ENCODE measurements at places on chromosomes 11 and 22. TPM values are rescaled to one million over a fixed set of nuclear protein-coding genes. Genes with fewer than 3 reads are reported as not detected.

DNA sequence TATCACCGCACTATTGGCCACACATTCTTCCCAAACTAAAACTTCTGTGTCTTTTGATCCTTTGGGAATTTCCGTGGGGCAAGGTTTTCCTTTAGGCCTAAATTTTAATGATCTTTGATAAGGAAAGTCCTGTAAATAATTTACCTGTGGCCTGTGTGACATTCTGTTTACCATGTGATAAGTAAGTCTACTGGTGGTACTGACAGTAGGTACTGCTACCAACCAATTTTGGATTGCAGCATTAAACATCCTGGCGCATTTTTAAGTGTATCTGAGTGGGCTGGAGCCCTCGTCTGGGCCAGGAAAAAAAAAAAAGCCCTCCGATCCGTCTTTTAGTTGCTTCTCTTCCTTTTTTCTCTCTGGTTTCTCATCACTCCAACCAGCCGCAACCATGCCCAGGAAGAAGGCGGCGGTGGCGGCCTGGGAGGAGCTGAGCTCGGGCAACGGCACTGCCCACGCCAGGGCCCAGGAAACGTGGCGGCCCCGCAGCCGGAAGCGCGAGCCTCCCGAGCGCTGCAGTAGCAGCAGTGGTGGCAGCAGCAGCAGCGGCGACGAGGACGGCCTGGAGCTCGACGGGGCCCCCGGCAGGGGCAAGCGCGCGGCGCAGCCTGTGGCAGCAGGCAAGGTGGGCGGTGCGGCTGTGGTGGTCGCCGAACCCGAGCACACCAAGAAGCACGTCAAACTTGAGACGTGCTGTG lies 33.6 kb downstream of the ASRGL1 start:
- no peaks in the 10 kb centered on the region for H3K27me3 ChIP-seq
- no peaks in the 10 kb centered on the region for H3K4me1 ChIP-seq
- H3K36me3 ChIP-seq, result no peaks in the 10 kb centered on the region
- DNase-seq, result no peak
- no peak overlapping the region for H3K4me3 ChIP-seq

GRCh38 chr11:59247531-59248227 lies 35.0 kb upstream of the MPEG1 start:
- no peak overlapping the region for H3K27ac ChIP-seq
- H3K27me3 ChIP-seq, result no peaks in the 10 kb centered on the region
- DNase-seq, result no peak
- no peak overlapping the region for H3K4me3 ChIP-seq
- no peaks in the 10 kb centered on the region for H3K4me1 ChIP-seq
- no peaks in the 10 kb centered on the region for H3K36me3 ChIP-seq

GRCh38 chr11:106601684-106602297 lies 416.5 kb downstream of the GUCY1A2 start:
- H3K4me3 ChIP-seq, result no peak overlapping the region
- H3K4me1 ChIP-seq, result no peaks in the 10 kb centered on the region
- no peak overlapping the region for H3K27ac ChIP-seq
- DNase-seq, result no peak
- no peaks in the 10 kb centered on the region for H3K36me3 ChIP-seq
- no peaks in the 10 kb centered on the region for H3K27me3 ChIP-seq

DNA sequence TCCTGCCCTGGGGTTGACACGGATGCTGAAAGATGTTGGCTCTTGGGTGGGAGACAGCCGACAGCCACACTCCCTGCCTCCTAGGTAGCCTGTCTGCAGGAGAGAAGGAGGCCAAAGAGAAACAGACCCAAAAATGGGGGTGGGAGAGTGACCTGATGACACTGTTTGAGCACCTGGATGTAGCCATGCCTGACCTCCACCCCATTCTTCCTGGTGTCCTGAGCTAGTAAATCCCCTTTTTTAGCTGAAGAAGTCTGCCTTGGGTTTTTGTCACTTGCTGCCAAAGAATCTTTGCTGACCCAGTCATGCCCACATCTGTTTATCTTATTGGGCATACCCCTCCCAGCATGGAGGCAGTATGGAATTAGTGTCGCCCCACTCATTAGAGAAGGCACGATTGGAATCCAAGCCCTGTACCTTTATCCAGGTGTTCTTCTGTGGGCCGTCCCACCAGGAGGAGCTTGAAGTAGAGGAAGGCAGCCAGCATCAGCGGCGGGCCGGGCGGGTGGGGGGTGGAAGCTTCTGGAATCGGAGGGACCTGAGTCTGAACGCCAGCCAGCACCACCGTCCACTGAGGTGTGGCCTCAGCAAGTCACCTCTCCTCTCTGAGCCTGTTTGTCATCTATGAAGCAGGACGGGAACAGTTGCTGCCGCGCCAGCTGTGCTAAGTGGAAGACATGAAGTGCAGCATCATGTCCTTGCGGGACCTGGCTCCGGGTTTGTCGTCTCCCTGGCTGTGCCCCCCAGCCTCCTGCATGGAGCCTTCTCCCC lies 37.8 kb downstream of the IGHMBP2 start:
- DNase-seq, result no peak
- no peak overlapping the region for H3K27ac ChIP-seq
- H3K4me3 ChIP-seq, result no peak overlapping the region
- no peaks in the 10 kb centered on the region for H3K4me1 ChIP-seq
- no peaks in the 10 kb centered on the region for H3K27me3 ChIP-seq
- peaks cover 7% of the 10 kb centered on the region for H3K36me3 ChIP-seq

DNA sequence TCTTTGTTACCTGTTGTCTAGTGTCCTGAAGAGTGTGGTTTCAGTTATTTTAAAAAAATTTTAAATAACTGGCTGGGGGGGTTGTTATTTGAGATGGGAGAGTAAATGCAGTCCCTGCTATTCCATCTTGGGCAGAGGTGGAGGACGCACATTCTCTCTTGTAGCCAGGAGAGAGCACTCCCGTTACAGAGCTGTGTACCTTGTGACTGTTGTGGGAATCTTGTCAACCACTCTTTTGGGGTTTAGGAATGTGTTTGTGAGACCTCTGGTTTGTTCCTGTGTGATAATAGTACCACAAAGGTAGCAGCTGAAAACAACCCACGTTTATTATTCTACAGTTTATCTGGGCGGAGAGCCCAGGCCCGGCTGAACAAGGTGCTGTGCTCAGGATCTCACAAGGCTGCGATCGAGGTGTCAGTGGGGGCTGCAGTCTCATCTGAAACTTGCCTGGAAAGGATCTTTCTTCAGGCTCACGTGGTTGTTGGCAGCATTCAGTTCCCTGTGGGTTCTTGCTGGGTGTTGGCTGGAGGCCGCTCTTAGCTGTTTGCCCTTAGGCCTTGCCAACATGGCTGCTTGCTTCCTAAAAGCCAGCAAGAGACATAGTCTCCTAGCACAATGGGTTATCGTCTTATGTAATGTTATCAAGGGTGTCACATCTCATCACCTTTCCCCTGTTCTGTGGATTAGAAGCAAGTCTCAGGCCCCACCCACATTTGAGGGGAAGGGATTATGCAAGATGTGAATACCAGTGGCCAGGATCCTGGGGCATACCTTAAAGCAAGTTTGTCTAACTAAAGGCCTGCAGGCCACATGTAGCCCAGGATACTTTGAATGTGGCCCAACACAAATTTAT lies 20.6 kb downstream of the IGHMBP2 start:
- no peaks in the 10 kb centered on the region for H3K27me3 ChIP-seq
- H3K27ac ChIP-seq, result no peak overlapping the region
- no peaks in the 10 kb centered on the region for H3K4me1 ChIP-seq
- no peak overlapping the region for H3K4me3 ChIP-seq
- peaks cover 54% of the 10 kb centered on the region for H3K36me3 ChIP-seq
- DNase-seq, result no peak

DNA sequence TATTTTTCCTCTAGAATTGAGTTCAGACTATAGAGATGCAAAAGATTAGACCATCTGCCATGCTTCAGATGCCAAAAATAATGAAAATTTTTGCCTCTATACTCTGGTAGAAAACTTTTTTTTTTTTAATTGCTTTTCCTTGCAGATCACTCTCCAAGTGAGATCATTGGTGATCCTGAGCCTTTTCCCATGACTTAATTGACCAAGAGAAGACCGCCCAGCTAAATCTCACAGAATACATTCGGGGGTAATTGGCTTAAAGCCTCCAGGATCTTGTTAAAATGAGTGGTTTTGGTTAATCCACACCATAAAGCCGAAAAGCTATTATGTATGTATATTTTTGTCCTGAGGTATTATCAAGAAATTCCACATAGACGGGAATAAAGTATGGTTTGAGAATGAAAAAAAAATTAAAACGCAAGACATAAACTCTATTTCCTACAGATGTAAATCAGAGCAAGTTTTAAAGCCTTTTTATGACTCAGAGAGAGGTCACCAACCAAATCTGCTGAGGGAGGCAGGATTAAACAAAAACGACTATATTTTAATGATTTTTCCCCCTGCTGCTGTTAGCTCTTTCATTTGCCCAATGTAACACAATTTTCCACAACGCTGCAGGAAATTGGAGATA lies 64.0 kb downstream of the PARVA start:
- no peak overlapping the region for H3K4me3 ChIP-seq
- no peaks in the 10 kb centered on the region for H3K27me3 ChIP-seq
- no peaks in the 10 kb centered on the region for H3K4me1 ChIP-seq
- DNase-seq, result no peak
- no peaks in the 10 kb centered on the region for H3K36me3 ChIP-seq

DNA sequence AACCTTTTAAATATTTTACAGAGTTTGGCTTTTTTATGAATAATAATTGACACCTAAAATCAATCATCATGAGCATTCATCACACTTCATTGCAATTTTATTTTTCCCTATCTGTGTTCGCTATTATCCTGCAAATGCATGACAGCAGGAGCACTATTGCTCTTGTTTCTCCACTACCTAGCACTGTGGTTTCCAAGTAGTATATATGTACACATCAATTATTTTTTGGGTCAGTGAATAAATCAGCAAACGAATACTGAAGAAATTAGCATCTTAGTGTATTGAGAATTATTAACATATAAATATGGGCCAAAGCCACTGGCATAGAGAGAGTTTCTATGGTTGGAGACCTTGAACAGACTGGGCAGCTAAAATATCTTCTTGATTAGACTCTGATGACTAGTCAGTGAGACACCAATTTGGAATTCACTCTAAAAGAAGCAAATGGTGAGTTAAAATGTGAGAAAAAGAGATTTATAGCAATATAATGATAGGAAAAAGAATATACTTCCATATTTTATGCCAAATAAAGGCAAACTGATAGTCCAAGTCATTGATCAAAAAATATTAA lies 731.1 kb upstream of the LUZP2 start:
- H3K27me3 ChIP-seq, result no peaks in the 10 kb centered on the region
- no peak overlapping the region for H3K4me3 ChIP-seq
- no peaks in the 10 kb centered on the region for H3K4me1 ChIP-seq
- no peak overlapping the region for H3K27ac ChIP-seq
- no peak for DNase-seq
- no peaks in the 10 kb centered on the region for H3K36me3 ChIP-seq

GRCh38 chr11:17514476-17514875 lies 29.7 kb downstream of the USH1C start:
- no peaks in the 10 kb centered on the region for H3K36me3 ChIP-seq
- no peak overlapping the region for H3K4me3 ChIP-seq
- no peak overlapping the region for H3K27ac ChIP-seq
- DNase-seq, result no peak
- no peaks in the 10 kb centered on the region for H3K27me3 ChIP-seq
- no peaks in the 10 kb centered on the region for H3K4me1 ChIP-seq

- DNase-seq, result no peak
- no peak overlapping the region for H3K4me3 ChIP-seq
- H3K36me3 ChIP-seq, result no peaks in the 10 kb centered on the region
- no peak overlapping the region for H3K27ac ChIP-seq
- no peaks in the 10 kb centered on the region for H3K27me3 ChIP-seq
- H3K4me1 ChIP-seq, result no peaks in the 10 kb centered on the region
Measured at GRCh38 chr22:36578619-36579018, 49.7 kb upstream of the EIF3D start.

- no peak overlapping the region for H3K4me3 ChIP-seq
- H3K27ac ChIP-seq, result no peak overlapping the region
- no peaks in the 10 kb centered on the region for H3K4me1 ChIP-seq
- DNase-seq, result no peak
- no peaks in the 10 kb centered on the region for H3K36me3 ChIP-seq
Measured at GRCh38 chr11:60797846-60798630, 12.9 kb downstream of the MS4A10 start.

- H3K36me3 ChIP-seq, result no peaks in the 10 kb centered on the region
- DNase-seq, result no peak
- H3K27ac ChIP-seq, result no peak overlapping the region
- no peaks in the 10 kb centered on the region for H3K4me1 ChIP-seq
- H3K27me3 ChIP-seq, result peaks cover 25% of the 10 kb centered on the region
Measured at GRCh38 chr11:113952588-113952987, 22.3 kb upstream of the HTR3A start.

GRCh38 chr22:31585161-31585859 lies 76.7 kb downstream of the PISD start:
- peaks cover 16% of the 10 kb centered on the region for H3K36me3 ChIP-seq
- no peak overlapping the region for H3K27ac ChIP-seq
- DNase-seq, result no peak
- H3K4me1 ChIP-seq, result no peaks in the 10 kb centered on the region
- no peak overlapping the region for H3K4me3 ChIP-seq
- H3K27me3 ChIP-seq, result no peaks in the 10 kb centered on the region

- no peaks in the 10 kb centered on the region for H3K36me3 ChIP-seq
- no peaks in the 10 kb centered on the region for H3K27me3 ChIP-seq
- H3K4me3 ChIP-seq, result no peak overlapping the region
- no peak for DNase-seq
Measured at GRCh38 chr11:16133867-16134266, 222.5 kb downstream of the SOX6 start.

DNA sequence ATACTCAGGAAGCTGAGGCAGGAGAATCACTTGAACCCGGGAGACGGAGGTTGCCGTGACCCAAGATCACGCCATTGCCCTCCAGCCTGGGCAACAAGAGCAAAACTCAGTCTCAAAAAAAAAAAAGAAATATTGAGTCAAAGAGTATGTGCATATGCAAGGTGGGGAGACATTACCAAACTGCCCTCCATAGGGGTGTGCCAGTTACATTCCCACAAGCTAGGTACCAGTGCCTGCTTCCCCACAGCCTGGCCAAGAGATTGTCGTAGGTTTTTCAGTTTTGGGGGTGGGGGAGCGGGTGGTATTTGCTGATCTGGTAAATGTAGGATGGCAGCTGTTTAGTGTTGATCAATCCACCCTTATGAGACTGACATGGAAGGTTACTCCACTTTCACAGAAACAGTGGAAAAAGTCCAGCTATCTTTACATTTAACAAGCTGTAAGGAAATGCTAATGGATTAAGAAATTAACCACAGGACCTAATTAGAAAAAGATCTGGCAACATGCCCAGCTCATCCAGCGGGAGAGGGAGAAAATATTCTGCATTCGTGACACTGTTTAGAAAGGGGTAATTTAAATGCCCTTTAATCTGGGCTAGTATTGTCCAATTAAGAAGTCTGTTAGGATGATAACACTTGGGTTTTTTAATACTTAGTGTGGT lies 89.4 kb downstream of the PACS1 start:
- no peaks in the 10 kb centered on the region for H3K4me1 ChIP-seq
- H3K27ac ChIP-seq, result no peak overlapping the region
- H3K36me3 ChIP-seq, result no peaks in the 10 kb centered on the region
- DNase-seq, result no peak

- no peaks in the 10 kb centered on the region for H3K4me1 ChIP-seq
- no peak overlapping the region for H3K27ac ChIP-seq
- H3K4me3 ChIP-seq, result no peak overlapping the region
- no peaks in the 10 kb centered on the region for H3K27me3 ChIP-seq
Measured at GRCh38 chr11:16572945-16573344, 165.5 kb upstream of the C11orf58 start.

GRCh38 chr11:93719310-93719709 lies 22.0 kb downstream of the TAF1D start:
- H3K4me1 ChIP-seq, result no peaks in the 10 kb centered on the region
- peaks cover 13% of the 10 kb centered on the region for H3K36me3 ChIP-seq
- DNase-seq, result no peak
- H3K27me3 ChIP-seq, result no peaks in the 10 kb centered on the region
- H3K27ac ChIP-seq, result no peak overlapping the region

KRTAP5-1 gene
- not detected for total RNA-seq

KRTAP5-11 gene
- total RNA-seq, result not detected

TRIM48 gene
- total RNA-seq, result not detected

KCNE3 gene
- total RNA-seq, result not detected

OSM gene
- total RNA-seq, result not detected

DKK3 gene
- 0.49 TPM for total RNA-seq
